Umbilical cord (tissue), 2 donors: ENCODE measurements at places on chromosomes 7 and 10.

- DNase-seq = no peak
These were observed 303.4 kb downstream of the RPS24 start for GRCh38 chr10:78337016-78337415.

GRCh38 chr10:50385624-50386023 is 134.3 kb upstream of the ASAH2 start:
- no peak for DNase-seq

- peak; percentile 7 for DNase-seq
These were observed 36.8 kb downstream of the LRRC72 start for GRCh38 chr7:16563281-16564022.

DNA sequence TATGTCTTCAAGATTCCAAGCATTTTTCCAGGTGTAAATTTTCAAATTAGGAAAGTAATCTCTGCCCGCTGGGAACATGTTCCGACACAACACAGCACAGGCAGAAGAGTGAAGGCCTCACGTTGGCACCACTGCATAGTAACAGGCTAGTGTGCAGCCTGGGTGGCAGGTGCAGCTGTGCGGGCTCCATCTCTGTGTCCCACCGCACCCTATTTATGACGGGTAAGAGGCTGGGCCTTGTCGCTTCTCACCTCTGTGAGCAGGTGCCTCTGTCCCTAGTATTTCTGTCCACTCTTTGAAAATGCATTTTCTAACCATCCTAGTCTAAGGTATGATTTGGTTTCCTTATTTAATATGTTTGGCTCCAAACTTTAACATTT is 24.1 kb downstream of the VIPR2 start:
- DNase-seq = no peak

DNA sequence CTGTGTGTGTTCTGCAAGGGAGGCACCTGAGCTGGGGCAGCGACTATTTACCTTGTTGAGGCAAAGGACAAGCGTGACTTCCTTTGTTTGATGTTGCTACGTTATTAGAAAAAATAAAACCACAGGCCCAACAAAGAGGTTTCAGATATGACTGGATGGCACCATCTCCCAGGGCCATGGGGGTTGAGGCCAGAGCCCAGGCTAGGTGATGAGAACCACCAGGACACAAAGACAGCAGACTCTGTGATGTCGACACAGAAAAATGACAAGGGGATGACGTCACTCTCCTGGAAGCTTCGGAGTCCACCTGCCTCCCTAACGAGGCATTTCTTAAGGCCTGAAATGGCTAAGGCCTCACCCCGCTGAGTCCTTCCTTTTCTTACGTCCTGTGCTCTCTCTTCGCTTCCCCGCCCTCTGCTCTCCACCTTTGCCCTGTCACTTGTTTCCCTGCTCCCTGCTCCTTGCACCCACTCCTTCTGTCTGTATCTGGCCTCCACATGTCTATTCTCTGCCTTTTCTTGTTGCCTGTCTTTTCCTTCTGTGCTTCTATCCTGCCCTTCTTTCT is 83.0 kb upstream of the ADRB1 start:
- DNase-seq = peak; percentile 16

- no peak for DNase-seq
These were observed 4.2 kb downstream of the MNX1 start for GRCh38 chr7:157006205-157006747.

GRCh38 chr7:11331128-11332102 is 357.7 kb downstream of the PHF14 start:
- no peak for DNase-seq

DNA sequence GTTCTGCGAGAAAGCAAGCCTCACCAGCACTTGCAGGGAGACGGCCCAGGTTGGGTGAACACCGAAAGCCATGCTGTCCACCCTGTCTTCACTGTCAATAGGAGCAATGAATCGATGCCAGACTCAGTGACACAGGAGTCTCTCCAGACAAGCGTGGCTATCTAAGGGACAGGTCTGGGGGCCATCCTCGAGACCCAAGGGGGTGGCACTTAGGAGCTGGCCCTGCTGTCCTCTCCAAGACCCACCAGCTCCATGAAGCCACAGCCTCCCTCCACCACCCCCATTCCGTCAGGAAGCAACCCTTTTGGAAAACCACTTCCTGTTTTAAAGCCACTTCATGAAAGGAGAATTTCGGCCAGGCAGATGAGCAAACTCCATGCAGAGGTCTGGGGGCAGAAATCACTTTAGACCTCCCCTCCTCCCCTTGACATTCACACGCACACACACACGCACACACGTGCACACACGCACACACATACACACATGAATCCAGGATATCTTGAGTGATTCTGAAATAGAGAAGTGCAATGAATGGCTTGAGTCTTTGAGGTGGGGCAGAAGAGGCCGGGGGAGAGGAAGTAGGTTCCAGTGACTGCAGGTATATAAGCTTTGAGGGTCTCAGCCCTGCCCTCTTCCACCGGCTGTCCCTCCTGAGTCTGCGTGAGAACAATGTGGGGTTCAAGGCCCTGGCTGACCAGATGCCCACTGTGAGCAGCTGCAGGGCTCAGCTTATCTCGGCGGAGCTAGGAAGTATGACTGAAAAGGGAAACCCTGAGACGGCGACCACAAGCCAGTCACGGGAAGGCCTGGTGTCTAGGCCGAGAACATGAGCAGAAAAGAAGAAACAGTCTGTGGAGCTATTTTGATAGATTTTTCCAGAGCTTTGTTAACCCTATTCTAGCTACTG is 25.0 kb downstream of the RGS10 start:
- no peak for DNase-seq

DNA sequence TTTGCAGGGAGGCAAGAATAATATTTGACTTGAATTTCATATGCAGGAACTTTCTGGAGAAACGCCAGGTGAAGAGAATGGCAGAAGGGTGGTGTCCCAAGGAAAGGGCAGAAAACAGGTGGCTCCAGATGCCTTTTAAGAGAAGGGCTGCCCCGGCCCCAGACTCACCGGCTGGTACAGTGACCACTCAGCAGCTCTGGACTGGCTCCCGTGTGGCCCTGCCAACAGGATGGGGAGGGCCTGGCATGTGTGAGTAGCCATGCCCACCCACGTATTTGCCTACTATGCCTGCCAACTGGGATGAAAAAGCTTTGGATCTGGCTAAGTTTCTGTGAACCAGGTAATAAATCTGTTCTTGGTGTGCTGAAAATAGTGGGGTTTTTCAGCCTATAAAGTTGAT is 159.5 kb downstream of the PRKAG2 start:
- no peak for DNase-seq
